Renal pelvis (tissue), 12 donors: ENCODE measurements at places on chromosomes 2 and 18. TPM values are rescaled to one million over a fixed set of nuclear protein-coding genes. Genes with fewer than 3 reads are reported as not detected.

CYBRD1 gene
- 34.0 TPM for polyA plus RNA-seq

CNRIP1 gene
- polyA plus RNA-seq, result 17.8 TPM

BOK gene
- polyA plus RNA-seq, result 28.4 TPM

DNA sequence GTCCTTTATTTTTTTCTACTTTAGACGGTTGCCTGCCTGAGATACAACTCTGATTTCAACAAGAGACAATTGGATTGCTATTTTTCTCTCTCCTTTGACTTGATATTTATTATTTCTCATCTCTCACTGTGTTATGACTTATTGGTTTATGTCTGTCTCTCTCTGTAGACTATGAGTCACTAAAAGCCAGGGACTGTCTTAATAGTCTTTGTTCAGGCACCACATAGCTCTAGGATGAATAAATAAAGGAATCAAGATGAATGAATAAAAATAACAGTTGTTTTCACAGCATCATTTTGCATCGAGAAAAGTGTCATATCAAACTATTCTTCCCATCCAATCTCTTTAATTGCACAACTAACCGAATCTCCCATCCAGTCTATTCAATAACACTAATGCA, 31.4 kb upstream of the CD28 start:
- DNase-seq, result no peak

DNA sequence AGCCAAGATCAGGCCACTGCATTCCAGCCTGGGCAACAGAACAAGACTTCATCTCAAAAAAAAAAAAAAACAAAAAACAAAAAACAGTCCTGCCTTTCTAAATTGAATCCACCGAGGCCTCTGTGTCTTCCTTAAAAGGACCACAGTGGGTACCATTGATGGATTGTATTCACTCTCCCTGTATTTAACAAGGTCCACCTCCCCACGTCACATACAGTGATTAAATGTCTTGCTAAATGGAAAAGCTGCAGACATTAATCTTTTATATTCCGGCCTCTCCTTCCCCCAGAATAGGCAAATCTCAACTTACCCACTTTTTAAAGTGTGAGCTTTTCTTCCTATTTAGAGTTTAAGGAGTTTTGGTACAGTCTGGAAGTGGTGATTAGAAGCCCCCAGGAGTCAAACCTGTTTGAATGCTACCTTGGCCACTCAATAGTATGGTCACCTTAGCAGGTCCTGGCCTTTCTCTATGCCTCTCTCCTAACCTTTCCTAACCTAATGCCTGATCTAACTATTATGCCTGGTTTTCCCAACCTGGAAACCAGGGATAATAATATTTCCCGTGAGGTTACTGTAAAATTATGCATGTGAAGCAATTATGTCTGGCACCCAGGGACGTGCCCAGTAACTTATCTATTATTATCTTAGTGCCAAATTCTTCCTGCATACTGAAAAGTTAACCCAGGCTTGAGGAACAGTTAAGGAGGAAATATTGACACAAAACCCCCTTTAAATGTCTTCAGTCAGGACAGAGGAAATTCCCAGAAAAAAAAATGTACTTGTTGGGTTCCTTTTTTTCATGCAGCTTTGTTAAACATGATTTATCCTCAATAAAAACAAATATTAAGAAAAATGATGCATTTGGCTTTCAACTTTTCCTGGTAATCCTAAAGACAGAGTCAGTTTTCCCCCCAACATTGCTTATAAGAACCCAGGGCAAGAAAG, 3.1 kb downstream of the NFE2L2 start:
- DNase-seq, result no peak
